ENCODE measurements at places on chromosomes 16 and 17.

- no peak for DNase-seq
Measured at GRCh38 chr17:19799796-19800195, 51.7 kb upstream of the ALDH3A1 start.

DNA sequence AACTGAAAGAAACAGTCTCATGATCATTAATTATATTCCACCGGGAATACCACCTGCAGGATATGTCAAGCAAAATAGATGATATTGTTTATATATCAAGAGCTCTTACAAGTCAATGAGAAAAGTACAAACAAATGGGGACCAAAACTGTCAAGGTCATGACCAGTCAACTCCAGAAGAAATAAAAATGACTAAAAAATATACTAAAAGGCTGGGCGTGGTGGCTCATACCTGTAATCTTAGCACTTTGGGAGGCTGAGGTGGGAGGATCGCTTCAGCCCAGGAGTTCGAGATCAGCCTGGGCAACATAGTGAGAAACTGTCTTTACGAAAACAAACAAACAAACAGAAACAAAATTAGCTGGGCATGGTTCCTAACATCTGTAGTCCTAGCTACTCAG is 49.8 kb upstream of the SCNN1B start:
- DNase-seq: no peak

DNA sequence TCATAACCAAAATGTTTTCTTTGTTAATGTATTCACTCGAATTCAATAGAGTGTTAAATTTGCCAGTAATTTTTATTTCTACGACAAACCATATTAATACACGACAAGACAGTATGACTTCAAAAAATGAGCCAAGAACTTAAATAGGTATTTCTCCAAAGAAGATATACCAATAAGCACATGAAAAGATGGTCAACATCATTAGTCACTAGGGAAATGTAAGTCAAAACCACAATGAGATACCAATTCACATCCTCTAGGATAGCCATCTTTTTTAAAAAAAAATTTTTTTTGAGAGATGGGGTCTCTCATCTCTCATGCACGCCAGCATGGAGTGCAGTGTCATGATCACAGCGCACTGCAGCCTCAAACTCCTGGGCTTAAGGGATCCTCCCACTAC is 5.0 kb upstream of the MEIOC start:
- DNase-seq: no peak

DNA sequence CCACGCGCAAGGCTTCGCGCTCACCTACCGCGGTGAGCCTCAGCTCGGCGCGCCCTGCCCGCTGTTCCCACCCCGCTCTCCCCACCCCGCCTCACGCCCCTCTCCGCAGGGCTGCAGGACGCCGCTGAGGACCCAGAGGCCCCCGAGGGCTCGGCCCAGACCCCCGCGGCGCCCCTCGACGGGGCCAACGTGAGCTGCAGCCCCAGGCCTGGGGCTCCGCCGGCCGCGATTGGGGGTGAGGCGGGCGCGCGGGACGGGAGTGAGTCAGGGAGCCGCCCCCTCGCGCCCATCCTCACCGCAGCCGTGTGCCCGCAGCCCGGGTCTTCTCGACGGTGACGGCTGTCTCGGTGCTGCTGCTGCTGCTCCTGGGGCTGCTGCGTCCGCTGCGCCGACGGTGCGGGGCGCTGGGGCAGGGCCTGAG is 1.9 kb upstream of the PAQR4 start:
- DNase-seq: no peak

DNA sequence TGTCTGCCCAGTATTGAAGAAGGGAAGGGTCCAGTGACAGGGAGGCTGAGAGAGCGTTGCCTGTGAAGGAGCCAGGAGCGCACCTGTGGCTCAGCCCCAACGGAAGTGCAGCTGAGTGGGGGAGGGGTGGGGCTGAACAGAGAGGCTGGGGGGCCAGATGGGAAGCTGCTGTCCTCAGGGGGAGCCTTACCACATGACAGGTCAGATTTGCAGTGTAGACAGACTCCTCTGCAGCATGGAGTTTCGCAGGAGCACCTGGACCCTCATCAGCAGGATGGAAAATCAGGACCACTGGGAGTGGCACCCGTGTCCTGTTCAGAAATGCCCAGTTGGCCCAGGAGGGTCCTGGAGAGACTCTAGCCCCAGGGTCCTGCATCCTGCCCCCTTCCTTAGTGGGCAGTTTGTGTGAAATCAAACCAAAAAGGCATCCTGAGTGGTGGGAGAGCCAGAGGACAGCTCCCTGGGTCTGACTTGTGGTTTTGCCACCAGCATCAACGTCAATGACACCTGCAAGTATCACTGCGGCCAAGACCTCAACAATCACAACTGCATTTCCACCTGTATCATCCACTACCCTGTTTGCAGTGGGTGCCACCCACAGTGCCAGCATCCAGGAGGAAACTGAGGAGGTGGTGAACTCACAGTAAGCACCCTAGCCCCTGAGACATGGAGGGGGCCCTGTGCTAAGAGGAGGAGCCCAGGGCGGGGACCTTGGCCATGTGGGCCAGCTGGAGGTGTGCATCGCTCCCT is 7.8 kb downstream of the CD300A start:
- no peak for DNase-seq

DNA sequence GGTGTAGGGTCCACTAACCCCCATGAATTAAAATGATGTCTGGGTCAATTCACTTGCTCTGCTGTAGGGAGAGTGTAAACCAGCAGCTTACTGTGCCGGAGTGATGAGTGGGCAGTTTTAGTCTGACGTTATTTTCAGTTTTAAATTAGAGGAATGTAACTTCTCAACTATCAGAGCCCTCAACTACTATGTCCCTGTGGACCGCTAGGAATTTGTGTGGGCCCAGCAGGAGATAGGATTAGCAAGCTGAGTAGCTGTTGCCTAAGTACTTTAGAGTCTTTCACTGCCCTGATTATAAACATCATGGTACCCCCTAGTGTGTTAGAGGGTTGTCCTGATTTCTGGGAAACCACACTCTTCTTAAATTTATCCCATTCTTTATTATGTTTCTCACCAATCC is 11.4 kb downstream of the MARVELD3 start:
- no peak for DNase-seq

DNA sequence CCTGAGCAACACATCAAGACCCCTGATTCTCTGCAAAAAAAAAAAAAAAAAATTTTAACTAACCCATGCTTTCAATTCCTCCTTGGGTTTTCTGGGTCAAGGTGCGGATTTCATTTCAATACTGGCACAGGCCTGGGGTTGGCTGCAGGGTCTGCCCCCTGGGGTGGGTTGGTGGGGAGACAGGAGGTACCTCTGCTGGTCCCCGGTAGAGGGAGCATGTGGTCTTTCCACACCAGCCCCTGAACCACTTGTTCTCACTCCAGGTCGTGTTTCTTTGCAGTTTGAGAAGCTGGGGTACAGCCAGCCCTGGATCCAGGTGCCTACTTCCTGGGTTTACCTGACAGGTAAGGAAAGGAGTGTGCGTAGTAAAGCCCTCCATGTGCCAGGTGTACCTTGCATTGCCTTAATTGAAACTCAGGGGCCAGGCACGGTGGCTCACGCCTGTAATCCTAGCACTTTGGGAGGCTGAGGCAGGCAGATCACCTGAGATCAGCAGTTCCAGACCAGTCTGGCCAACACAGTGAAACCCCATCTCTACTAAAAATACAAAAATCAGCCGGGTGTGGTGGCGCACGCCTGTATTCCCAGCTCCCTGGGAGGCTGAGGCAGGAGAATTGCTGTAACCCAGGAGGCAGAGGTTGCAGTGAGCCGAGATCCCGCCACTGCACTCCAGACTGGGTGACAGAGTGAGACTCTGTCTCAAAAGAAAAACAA is 21.8 kb downstream of the SDR42E2 start:
- DNase-seq: no peak

DNA sequence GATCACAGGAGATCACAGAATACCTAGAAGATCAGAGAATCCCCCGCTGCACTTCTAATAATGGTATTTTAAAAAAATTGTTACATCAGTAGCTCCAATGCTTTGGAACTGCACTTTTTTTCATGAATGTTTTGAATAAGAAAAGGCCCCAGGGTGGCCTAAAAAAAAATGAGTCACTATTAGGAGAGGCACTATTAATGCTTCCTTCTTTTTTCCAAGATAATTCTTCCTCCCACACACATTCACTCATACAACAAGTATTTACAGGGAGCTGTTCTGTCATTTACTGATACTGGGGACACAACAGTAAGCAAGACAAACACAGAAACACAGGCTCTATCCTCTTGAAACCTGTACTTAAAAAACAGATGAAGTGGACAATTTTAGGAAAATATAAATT is 675 bp upstream of the PDZD9 start:
- no peak for DNase-seq

DNA sequence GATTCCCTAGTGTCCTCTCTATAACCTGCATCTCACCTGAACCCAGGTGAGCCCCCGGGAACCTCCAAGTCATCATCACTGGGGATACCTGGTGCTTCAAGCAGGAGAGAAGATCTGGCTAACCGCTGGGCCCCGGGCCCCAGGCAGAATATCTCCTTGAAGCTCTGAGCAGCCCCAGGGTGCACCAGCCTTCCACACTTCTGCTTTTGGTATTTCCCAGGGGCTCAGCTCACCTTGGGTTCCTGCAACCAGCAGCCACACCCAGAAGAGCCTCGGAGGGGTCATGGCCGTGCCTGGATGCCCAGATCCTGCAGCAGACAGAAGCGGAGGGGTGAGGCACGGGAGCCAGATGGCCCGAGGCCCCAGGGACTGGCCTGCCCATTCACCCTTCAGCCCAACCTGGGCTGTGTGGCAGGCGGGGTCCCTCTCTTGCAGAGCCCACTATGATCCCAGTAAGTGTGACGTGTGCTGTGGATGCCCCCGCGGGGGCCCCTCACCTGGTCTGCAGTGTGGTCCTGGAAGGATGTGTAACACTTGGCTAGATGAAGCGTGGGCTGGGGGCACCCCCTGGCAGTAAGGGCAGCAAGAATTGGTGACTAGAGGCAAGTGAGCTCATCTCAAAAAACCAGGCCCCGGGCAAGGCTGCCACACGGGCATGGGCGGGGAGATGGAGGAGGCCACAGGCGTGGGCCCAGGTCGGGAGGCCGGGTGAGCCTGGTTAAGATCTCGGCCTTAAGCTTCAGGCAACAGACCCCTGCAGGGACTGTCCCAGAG is 2.6 kb downstream of the LGALS3BP start:
- no peak for DNase-seq

DNA sequence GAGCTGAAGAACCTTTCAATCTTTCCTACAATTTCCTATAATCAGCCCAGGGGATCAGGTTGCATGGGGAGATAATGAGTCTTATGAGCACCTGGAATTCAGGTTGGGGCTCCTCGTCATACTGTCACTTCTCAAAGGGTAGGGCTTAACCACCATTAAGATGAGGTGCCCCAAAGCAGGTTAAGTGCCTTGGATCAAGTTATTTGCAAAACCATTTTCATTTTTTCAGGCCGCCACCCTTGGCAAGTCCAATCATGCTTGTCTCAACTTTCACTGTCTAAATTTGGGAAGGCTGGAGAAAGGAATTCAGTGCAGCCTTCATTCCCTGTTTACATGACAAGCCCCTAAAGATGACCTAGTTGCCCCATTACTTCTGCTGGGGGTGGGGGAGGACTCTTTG is 44.9 kb upstream of the TANGO6 start:
- DNase-seq: no peak

DNA sequence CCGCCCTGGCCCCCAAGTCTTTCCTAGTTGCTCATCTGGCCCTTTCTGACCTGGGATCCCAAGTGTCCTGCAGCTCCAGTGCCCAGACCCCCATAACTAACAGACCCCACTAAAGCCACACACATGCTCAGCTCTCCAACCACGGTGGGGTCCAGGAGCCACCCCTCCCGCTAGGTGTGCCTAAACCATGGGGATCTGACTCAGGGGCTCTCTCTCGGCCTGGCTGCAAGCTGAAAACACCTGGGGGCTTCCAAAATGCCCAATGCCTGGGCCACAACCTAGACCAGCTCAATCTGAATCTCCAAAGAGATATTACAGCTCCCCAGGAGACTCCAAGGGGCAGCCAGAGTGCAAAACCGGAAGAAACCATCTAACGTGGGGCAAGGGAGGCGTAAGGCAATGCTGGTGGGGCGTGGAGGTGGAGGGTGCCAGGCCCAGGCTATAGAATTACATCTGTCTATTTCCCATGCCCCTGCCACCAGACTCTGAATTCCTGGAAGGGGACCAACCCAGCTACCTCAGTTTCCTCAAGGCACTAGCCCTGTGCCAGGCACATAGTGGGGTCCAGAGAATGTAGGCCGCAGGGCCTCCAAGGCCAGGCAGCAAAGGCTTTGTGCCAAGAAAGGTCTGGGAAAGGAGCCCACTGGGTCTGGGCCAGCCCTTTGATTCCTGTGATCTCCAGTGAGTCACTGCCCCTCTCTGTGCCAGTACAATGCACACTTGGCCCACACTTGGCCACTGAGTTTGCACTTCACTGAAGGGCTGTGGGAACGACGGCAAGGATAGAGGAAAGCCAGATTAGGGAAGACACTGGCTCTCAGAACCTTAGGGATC is 3.3 kb downstream of the CD2BP2 start:
- no peak for DNase-seq

DNA sequence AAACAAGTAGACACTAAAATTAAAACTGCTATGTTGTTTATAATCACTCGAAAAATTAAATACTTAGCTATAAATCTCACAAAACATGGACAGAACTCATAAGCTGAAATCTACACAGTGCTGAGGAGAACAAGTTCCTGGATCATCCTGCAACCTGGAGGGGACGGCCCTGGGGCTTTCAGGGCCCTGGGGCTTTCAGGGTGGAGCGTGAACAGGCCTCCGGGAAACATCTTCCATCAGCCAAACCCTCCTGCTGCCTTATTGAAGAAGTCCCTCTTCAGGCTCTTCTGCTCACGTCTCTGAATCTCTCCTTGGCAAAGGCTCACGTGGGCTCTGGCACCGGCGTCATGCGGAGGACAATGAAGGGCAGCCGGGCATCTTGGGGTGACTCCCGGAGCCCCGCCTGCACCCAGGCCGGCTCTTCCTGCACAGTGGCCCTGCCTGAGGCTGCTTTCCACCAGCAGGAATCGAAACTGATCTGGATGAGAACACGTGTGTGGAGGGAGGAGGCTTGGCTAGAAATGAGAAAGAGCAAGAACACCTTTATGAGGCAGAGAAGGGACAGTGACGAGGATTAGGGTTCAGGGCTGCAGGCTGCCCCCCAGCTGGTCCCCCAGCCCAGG is 127.3 kb downstream of the CDRT15L2 start:
- DNase-seq: no peak

- DNase-seq: no peak
Measured at GRCh38 chr17:18987230-18987610, 17.3 kb downstream of the FAM83G start.
